Muscle of leg (tissue), 16 donors: ENCODE measurements at places on chromosomes 1 and 21. TPM values are rescaled to one million over a fixed set of nuclear protein-coding genes. Genes with fewer than 3 reads are reported as not detected.

GRCh38 chr1:184223216-184223615 lies 163.6 kb upstream of the C1orf21 start:
- peak; percentile 6 for DNase-seq

DNA sequence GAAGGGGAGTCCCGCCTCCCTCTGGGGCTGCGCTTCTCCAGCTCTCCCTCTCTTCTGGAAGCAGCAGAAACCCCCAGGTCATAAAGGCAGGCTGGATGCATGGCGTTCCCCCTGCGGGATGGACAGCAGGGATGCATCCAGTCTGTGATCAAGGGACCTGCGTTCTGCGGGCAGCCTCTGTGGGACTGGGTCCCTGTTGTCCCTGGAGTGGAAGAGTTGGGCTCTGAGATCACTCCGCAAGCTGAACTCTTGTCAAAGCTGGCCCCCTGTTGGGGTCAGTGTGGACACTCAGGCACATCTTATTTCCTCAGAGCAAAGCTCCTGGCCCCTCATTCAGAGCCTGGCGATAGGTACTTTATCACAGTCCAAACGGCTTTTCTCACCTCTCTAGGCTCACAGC lies 341.2 kb downstream of the PTPRU start:
- DNase-seq: no peak

- no peak for DNase-seq
Measured at GRCh38 chr1:165875171-165875570, 47.8 kb downstream of the UCK2 start.

DNA sequence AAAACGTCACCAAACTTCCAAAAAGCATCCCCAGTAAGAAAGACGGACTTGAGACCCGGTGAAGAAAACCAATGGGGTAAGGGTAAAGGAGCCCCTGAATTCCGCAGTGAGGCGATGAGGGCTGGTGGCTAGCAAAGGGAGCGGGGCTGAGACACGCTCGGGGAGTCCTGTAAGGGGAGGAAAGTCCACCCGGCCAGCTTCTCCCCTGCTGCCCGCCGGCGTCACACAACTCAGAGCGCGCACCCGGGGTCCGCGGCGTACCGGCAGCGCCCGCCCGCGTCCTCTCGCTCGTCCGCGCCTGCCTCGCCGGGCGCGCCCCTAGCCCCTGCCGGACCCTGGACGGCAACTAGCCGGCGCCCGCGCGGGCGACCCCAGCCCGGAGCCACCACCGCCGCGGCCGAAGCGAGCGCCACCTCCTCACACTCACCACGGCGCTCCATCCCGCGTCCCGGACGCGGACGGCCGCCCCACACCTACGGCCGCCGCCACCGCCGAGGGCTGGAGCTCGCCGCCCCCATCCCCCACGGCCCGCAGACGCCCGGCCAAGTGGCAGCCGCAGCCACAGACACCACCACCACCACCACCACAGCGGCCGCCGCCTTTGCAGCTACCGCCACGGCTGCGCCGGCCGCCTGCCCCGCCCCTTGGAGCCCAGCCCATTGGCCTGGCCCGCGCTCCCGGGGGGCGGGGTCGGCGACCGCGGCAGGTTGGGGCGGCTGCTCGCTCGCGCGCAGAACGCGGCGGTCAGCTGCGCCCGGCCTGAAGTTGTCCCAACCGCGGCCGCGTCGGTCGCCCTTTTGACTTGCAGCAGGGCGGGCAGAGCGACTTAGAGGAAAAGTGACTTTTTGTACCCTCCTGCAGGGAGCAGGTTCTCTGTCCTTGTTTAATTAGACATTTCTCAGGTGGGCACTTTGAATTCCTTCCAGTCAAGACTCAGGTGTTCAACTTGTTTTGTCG lies 10.0 kb upstream of the ARHGAP29 start:
- peak; percentile 74 for DNase-seq

DNA sequence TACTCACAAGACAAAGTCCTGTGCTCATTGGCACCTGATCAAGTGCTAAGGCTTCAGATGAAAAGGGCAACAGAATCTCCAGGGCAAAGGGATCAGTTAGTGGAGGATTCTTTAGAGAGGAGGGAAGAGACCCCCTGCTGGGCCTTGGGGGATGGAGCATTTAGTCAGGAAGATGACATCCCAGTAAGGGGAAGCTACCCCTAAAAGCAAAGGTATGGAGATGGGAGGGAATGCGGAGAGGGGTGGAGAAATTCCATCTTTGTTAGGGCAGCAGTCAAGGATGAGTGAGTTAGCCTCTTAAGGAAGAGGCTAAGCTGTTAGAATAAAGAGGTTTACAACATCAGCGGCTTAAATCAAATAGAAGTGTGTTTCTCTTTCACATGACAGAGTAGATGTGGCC lies 67.4 kb downstream of the ST6GALNAC3 start:
- DNase-seq: no peak

Gene OR2L13
- not detected for total RNA-seq

DNA sequence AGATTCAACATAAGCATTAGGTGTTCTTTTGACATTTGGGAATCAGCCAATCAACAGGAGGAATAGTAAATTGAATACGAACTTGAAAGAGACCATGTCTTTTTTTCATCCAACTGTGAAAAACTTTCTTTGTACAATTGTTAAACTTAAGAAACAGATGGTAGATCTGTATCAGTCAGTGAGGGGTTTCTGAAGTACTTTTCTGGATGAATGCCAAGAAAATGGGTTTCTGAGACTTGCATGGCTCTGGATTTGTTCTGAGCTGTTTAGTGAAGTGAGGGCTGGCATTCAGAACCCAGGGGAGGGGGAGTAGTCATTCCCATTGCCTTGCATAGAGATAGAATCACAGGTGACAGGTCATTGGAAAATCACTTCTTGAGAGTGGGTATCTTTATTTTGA lies 37.4 kb downstream of the PTPRC start:
- no peak for DNase-seq

GRCh38 chr1:32539584-32540571 lies 651 bp downstream of the ZBTB8A start:
- DNase-seq: peak; percentile 46

- DNase-seq: no peak
Measured at GRCh38 chr1:51989582-51990477, 670 bp downstream of the RAB3B start.
